ENCODE measurements at places on chromosomes 11 and 22.

DNA sequence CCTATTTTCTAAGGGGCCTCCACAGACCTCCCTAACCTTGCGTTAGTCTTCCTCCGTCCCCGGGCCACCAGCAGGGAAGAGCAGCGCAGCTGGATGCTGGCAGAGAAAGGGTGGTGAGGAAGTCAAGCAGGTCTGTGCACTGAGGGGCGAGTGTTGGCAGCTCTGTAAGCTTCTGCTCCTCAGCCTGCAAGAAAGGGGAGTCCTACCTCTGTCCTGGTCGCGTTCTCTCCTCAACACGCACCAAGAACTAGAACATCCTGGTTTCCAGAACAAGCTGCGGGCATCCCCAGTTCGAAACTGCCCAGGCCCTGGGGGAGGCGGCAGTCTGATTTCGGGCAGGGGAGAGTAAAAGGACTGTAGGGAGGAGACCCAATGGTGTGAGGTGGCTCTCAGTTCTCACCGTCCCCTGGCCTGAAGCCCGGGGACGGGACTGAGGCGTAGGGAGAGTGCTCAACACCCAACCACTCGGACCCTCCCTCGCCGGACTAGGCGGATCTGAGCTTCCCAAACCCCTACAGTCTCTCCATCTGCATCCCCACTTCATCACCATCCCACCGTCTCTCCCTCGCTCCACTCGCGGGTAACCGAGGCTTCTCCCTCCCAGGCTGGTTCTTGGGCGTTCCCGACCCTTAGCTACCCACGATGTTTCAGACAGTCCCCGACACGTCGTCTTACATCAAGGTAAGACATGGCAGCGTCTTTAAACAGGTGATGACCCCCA, 7.7 kb upstream of the FLI1 start:
- DNase-seq, result no peak

DNA sequence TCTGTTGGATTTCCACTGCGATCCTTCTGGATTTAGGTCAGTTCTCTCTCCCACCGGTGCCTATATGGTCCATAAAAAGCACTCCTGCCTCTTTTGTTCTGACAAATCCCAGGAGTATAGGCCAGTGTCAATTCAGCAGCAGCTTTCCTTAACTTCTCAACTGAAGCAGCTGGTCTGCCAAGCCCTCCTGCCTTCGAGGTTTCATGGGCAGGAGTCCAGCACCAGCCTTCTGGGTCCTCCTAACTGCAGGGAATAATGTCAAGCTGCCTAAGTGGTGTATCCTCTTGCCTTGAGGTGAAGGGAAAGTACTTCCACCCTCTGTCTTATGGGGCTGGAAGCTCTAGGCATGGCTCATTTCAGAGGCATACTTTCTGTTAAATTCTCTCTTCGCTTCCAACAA, 149.4 kb upstream of the NCAM1 start:
- no peak for DNase-seq

GRCh38 chr22:49746065-49746464, 81.6 kb downstream of the BRD1 start:
- no peak for DNase-seq

DNA sequence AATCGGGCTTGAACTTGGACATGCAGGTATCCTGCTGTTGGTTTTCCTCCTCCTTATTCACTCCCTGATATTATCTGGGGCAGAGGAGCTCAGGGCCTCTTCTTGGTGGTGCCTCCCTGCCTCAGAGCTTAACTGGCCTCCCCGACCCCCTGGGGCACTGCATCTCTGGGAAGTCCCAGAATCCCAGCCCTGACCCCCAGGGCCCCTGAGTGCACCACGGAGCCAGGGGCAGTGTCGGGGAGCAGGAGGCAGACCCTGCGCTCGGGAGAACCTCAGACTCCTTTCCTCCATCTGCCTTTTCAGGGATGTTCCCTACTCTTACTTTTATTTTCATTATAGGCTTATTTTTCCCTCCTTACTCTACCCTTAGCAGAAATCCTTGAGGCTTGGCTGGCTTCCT, 537.0 kb downstream of the BRD1 start:
- no peak for DNase-seq

DNA sequence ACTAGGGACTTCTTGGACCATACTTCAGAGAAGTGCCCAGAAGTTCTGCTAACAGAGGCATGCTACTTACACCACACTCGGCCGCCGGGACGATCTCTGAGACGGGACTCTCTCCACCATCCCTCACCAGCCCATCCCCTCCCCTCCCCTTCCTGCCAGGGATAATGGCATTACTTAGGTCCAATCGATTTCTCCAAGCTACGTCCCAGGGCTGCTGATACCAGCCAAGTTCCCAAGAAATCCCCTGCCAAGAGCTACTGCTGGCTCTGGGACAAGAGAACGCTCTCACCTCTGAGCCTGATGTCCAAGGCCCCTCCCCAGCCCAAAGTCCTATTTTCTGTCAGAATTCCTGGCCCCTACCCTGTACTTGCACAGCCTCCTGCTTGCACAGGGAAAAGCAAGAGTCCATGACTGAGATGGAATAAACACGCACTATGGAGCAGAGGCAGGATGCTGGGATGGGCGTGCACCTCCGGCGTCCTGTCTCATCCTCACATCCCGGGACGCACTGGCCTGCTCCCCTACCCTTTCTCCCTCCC, 42.7 kb downstream of the GDPD5 start:
- no peak for DNase-seq

GRCh38 chr11:120651836-120652235, 140.3 kb downstream of the GRIK4 start:
- DNase-seq, result no peak

GRCh38 chr11:109934151-109934550, 159.0 kb upstream of the ZC3H12C start:
- DNase-seq, result no peak

- no peak for DNase-seq
These were observed 36.6 kb downstream of the METTL15 start for GRCh38 chr11:28144808-28145207.

GRCh38 chr22:50304528-50305392, 2.7 kb downstream of the PLXNB2 start:
- DNase-seq, result no peak

- no peak for DNase-seq
These were observed 23.6 kb downstream of the ALX4 start for GRCh38 chr11:44286268-44286880.

DNA sequence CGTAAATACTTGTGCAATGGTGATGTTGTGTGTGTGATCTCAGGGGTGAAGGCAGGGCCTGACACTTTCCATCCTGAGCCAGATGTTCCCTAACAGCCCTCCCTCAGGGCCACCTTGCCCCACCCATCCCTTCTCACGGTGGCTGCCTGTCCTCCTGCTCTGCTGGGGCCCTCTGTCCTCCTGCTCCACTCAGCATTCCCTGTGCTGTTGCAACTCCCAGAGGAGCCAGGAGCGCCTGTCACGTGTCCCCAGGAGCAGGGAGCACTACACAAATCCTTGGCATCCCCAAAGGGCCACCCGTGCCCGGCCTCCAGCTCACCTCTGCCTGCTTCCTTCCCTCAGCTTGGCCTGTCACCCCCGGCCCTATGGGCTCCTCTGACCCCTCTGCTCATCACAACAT, 10.2 kb upstream of the CSNK1E start:
- no peak for DNase-seq

DNA sequence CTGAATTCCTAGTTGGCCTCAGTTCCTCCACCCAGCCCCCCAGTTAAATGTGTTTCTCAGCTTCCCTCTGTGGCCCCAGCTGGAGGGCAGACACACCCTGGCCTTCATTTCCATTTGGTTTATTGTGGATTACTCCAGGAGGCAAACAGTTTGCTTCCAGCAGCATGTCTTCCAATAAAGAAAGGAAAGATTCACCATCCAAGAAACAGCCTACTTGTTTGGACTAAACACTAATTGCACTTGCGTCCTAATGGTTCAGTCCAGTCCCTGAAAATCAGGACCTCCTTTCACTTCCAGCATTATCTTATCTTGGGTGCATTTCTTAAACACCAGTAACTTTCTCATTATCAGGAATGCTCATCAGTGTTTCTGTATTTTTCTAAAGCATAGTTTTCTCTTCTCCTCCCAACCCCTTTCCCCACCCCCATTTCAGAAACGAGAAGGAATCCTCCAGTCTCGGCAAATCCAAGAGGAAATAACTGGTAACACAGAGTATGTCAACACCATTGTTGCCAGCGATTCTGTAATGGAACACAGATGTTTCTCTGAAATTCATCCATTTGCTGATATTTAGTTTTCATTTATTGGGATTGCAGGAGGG, 130.9 kb downstream of the PARVA start:
- DNase-seq, result peak; percentile 78

- no peak for DNase-seq
These were observed 58.9 kb downstream of the RPUSD4 start for GRCh38 chr11:126152586-126152985.

GRCh38 chr11:70368961-70369360, 29.4 kb upstream of the CTTN start:
- DNase-seq, result no peak

- DNase-seq, result no peak
These were observed 700 bp upstream of the STX3 start for GRCh38 chr11:59754494-59754858.

GRCh38 chr22:31099841-31100761, 7.3 kb downstream of the SELENOM start:
- no peak for DNase-seq
